Effector CD4-positive, alpha-beta T cell (primary cell): ENCODE measurements at places on chromosomes 7 and 10.
A peak's percentile ranks its signal among the peaks of the same experiment; 100 is the strongest.

DNA sequence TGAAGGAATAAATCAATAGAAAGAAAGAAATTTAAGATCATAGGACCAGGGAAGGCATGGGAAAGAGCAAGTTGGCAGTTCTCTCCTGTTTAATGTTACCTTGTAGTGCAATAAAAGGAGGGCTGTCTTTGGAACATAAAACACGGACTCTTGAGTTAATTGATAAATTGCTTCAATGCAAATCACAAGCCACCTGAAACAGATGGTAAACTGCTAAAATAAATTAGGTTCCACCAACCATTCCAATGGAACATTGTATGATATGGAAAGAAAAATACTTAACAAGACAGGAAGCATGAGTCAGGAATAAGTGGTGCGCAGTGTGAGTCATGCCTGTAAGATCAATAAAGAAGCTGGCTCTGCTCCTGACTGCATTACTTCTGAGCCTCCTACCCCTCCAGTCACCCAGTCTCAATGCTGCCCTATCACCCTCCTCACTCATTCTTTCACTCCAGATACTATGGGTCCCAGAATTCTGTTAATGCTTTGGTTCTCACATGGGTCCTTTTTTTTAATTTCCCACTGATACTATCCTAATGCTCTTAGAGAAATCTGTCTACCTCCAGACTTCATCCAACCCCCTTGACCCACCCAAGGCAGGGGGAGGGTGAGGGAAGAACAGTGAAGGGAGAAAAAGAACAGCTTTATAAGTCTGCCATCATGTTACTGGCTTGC is 78.9 kb downstream of the LRRC17 start:
- no peak for DNase-seq

DNA sequence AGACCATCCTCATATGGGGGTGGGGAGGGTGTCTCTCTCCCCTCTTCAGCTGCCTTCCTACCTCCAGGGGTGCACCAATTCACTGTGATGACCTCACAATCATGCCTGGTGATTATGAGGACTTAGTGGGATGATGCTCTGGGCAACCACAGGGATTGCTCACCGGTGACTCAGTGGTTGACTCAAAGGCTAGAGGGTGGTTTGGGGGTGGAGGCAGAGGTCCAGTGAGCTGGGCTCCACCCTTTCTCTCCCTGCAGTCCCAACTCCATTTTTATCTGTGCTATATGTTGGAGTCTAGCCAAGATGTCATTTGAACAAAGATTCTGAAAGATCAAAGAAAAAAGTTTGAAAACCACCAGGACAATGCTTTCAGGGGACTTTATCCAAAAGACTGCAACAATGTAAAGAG is 286.9 kb downstream of the KCNMA1 start:
- DNase-seq: no peak

- DNase-seq: no peak
Measured at GRCh38 chr10:49294731-49295130, 4.2 kb upstream of the C10orf71 start.

- DNase-seq: no peak
Measured at GRCh38 chr10:127974911-127975310, 68.0 kb downstream of the PTPRE start.

GRCh38 chr7:23680414-23681405 is 711 bp downstream of the FAM221A start:
- peak; percentile 22 for DNase-seq

DNA sequence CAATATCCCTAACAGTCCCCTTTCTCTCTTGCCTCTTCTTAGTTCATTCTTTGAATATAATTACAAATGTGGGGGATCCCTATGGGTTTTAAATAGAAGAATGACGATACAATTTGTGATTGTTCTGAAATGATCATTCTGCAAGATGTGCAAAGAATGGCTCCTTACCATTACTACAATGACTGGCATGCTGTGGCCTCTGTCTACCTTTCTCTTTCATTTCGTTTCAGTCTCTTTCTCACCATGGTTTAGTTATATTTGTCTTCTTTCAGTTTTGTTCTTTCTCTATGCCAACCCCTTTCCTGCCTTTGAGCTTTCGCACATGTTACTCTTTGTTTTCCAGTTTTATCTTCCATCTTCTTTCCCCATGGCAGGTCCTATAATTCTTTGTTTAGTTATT is 176.5 kb downstream of the SUGCT start:
- no peak for DNase-seq

GRCh38 chr7:80766724-80767123 is 128.3 kb downstream of the CD36 start:
- no peak for DNase-seq

DNA sequence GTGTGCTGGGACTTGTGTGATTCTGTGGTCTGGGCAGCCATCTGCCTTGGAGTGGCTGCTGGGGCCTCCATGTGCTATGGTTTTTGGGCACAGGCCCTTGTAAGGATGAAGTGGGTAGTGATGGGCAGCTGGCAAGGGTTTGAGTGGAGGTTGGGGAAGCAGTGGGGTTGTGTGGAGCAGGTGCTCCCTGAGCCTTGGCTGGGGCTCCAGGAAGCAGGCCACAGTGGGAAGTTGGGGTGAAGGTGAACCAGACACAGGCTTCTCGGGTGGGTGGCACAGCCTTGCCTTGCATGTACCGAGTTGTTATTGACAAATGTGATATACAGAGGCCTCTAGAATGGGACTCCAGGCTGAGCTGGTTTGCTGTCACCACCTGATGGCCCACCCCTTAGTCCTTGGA is 82.3 kb downstream of the ADCY1 start:
- no peak for DNase-seq

DNA sequence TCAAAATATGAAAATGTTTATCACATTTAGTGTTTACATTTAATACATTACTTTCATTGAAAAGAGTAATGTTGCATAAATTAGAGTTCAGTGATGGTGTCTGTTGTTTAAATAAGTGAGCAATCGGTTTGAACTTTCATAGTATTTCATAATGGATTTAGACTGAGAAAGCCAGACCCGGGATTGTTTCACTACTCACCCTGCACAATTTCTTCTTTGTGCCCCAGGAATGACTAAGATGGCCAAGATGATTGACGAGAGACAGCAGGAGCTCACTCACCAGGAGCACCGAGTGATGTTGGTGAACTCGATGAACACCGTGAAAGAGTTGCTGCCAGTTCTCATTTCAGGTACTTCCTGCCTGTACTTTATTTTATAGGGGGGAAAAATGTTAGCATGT is 74.6 kb downstream of the VCL start:
- no peak for DNase-seq

GRCh38 chr7:28112883-28113540 is 67.6 kb downstream of the JAZF1 start:
- DNase-seq: no peak

DNA sequence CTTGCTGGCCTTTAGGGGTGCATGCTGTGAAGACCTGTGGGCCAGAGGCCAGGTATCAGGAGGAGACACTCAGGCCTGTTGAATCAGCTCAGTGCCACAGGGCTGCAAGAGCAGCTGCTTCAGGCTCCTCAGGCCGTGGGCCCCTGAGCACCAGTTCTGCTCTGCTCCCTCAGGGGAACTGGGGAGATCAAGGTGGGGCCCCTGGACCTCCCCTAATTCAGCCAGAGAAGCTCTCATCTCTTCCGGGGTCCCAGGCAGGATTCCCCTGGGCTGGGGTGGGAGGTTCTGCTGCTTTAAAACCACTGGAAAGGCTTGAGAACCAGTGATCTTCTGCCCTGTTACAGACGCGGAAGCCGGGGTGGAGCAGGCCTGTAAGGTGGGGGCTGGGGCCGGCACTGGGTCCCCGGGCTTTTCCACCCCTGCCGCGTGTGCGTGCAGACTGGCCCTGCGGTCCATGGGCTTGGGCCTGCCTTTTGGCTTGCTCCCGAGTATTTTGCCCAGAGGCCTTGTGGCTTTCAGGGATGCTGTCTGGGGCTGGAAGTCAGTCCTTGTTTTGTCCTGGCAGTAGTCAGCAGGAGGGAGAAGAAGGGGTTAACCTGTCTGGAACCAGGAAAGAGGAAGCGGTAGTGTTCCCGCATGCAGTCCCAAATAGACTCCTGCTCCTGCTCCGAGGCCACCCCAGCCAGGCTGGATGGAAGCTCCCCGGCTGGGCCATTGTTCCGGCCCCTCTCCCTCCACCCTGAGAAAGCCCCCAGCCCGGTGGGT is 74.3 kb downstream of the LHPP start:
- no peak for DNase-seq

DNA sequence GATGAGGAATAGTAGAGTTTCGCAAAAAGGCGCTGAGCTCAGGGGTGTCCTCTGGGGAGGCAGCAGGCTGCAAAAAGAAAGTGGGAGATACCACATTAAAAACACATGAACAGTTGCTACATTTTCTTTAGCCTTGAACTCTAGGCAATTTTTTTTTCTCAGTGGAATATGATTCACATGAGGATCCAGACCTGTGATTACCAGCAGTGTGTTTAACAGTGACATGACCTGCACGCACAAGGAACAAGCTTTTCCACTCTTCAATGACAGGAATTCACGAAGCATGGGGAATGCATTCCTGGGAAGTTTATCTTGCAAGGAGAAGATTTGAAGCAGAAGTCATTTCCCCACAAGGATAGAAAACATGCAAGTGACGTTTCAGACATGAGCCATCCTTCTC is 161.6 kb downstream of the ITGA8 start:
- DNase-seq: no peak

DNA sequence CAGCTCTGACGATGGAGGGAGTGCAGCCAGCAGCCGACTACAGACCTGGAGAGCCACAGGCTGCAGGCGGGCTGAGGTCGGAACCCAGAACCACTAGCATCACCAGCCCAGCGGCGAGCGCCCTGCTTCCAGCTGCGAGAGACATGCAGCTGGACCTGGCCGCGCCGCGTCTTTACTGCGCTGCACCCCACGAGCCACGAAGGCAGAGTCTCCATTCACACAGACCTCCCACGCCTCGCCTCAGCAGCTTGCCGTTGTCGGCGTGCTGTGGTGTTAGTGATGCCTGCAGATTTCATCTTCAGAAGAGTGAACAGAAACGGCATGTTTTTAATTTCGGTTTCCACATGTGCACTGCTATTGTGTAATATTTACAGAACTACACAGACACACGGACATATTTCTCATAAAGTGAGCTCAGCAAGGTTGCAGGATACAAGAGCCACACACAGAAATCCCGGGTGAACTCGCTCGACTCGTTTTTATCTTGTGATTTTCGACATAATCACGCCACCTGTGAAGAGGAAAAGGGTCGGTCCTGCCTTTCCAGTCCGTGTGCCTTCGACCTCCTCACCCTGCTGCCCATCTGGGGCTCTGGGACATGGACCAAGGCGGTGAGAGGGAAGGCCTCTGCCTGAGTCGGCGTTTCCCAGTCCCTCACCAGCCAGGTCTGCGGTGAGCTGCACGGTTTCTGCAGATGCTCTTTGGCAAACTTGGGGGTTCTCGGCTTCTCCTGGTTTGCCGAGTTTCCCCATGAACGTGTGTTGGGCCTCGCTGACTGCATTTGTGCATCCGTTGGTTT is 252.2 kb downstream of the ELFN1 start:
- DNase-seq: no peak

DNA sequence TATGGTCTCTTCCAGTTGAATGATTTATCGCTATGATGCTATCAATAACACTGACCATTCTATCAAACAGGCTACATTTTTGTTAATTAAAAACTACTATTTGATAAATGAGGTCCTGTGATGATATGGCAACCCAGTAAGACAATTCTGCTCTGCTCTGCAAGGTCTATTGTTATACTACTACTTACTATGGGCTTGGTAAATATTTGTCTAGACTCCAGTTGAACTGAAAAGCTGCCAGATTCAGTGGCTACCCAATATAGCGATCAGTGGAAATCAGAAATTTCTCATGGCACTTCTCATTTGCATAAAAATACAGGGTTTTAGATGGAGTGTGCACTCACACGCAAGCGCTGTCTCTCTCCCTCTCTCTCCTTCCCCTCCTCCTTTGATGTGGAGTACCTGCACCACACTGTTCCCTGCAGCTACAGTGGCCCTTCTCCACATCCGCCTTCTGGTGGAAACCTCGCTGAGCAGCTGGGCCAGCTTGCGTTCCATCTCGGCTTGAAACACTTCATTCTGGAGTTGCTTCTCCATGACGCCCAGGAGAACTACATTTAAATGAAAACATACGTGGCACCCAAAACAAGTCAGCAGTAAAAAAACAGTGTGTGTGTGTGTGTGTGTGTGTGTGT is 77.9 kb downstream of the KIAA1549 start:
- peak; percentile 62 for DNase-seq

GRCh38 chr7:30238721-30239441 is 45.5 kb upstream of the ZNRF2 start:
- DNase-seq: no peak

GRCh38 chr7:94874036-94874785 is 33.2 kb upstream of the PPP1R9A start:
- DNase-seq: no peak

GRCh38 chr10:20954519-20954918 is 57.4 kb upstream of the NEBL start:
- DNase-seq: no peak

DNA sequence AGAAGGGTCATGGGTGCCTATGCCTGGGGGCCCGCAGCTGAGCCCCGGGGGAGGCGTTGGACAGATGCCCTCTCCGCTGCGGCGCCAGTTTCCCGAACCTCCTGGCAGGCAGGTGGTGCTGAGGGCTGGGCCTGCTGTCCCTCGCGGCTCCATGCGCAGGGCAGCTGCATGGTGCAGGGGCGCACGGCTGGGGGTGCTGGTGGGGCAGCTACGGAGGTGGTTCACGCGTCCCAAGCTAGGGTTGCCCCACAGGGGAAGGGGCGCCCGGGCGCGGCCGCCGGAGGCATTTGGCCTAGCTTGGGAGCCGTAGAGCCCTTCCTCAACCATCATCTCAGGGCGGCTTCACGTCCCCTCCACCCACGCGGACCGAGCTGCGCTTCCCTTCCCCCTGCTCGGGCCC is 146.0 kb downstream of the CCDC201 start:
- no peak for DNase-seq

DNA sequence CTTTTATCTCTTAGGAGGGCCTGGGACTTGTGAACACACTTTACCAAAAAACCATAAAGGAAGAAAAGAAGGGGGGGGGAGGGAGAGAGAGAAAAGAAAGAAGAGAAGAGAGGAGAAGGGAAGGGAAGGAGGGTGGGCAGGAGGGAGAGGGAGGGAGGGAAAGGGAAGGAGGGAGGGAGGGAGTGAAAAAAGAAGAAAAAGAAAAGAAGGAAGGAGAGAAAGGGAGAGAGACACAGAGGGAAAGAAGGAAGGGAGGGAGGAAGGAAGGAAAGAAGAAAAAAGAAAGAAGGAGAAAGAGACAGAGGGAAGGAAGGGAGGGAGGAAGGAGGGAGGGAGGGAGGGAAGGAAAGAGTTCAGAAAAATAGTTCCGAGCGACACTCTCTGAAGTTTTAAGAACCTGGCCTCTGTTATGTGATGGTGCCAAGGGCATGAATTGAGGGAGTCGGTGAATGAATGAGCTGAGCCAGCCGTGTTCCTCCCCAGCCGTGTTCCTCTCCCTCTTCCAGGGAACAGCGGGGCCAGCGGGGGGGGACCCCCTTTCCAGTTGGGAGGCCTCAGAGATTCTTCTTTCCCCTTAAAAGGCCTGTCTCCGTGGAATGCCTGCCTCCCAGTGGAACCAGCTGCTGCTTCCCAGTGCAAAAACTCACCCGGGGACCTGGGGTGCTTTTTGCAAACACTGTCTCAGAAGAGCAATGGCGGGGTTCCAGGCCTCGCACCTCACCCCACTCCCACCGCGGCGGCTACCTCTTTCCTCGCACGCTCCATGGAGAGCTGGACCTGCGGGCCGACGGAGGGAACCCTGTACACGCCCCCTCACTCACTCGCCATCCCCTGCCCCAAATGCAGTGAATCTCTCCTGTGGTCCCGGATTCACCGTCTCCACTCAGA is 84.1 kb downstream of the FOXL3 start:
- no peak for DNase-seq

- no peak for DNase-seq
Measured at GRCh38 chr7:25303281-25304181, 75.2 kb upstream of the NPVF start.
